ENCODE measurements at places on chromosomes 11 and 22.

- no peak for DNase-seq
Observed at GRCh38 chr11:58573451-58574104, 2.1 kb downstream of the LPXN start.

DNA sequence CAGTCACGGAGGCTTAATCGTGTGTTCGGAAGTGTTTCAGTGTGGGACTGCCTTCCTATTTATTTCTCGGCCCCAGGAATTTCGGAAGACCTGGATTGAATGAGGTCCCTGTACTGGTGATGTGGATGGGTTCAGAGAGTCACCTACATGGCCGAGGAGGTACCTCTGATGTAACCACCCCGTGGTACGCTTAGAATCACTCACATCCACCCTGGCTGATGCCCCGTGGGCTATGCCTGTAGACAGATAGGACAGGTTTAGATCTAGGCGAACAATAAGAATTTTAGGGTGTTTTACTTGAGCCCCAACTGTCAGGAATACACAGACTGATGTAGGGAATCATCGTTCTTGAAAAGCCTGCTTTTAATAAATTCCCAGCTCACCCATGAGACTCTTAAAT, 2.0 kb downstream of the MPPED1 start:
- DNase-seq, result no peak

DNA sequence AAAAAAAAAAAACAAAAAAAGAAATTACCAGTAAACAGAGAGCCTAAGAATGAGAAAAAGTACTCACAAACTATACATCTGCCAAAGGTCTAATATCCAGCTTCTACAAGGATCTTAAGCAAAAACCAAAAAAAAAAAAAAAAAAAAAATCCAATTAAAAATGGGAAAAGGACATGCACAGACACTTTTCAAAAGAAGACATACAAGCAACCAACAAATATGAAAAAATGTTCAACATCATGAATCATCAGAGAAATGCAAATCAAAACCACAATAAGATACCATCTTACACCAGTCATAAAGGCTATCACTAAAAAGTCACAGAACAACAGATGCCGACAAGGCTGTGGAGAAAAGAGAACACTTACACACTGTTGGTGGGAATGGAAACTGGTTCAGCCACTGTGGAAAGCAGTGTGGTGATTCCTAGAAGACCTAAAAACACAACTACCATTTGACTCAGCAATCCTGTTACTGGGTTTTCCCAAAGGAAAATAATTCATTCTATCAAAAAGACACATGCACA, 18.3 kb downstream of the MS4A6A start:
- no peak for DNase-seq

GRCh38 chr11:72363112-72363511, 71.2 kb downstream of the CLPB start:
- no peak for DNase-seq

DNA sequence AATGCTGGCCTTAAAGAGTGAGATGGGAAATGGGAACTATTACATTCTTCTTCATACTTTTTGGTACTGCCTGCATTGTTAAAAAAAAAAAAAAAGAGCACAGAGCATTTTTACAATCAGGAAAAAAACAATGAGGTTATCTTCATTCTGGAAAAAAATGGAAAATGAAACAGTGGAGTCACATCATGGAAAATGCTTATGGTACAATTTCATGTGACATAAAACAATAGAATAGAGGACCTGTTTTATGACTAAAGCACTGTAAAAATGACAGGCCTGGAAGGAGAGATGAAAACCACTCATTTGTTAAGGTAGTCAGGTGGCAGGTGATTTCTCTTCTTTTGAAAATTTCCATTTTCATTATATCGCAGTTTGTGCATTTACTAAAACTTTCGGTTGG, 75.0 kb downstream of the TIMP3 start:
- DNase-seq, result no peak

DNA sequence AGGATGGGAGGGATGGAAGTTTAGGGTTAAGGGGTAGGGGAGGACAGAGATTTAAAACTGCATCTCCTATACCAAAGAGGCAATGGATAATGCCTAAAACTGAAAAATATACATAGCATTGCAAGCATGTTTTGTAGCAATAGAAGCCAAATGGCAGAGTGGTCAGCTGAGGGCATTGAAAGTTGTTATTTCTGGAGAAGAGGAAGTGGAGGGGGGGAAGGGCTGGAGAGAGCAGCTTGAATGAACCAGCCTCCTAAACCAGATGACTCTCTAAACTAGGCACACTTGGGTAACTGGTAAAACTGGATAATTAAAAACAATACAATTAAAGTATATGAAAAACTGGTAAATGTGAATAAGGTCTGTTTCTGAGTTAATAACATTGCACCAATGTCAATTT, 70.3 kb upstream of the TP53I11 start:
- DNase-seq, result no peak

GRCh38 chr22:25196326-25196725, 3.3 kb upstream of the CRYBB3 start:
- no peak for DNase-seq

GRCh38 chr11:43788421-43788820, 92.2 kb upstream of the ALKBH3 start:
- no peak for DNase-seq

- no peak for DNase-seq
Observed at GRCh38 chr22:30444632-30445437, 19.3 kb downstream of the MTFP1 start.

GRCh38 chr11:47143322-47143721, 33.4 kb downstream of the ARFGAP2 start:
- peak; percentile 70 for DNase-seq

DNA sequence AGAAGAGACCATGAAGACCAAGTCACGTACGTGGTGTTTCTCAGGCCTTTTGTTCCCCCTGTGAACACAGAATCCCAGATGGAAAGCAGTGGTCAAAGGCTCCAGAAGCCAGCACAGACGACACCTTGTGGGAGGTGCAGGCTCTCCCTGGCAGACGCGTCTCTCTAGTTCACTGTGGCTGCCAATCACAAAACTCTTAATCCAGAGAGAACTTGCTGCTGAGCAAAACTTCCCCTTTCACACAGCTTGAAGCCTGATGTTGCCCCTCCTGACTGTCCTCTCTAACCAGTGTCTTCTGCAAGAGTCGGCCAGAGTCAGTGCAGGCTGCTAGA, 67.1 kb downstream of the PIWIL3 start:
- no peak for DNase-seq

GRCh38 chr11:31641477-31642062, 132.0 kb downstream of the ELP4 start:
- no peak for DNase-seq

DNA sequence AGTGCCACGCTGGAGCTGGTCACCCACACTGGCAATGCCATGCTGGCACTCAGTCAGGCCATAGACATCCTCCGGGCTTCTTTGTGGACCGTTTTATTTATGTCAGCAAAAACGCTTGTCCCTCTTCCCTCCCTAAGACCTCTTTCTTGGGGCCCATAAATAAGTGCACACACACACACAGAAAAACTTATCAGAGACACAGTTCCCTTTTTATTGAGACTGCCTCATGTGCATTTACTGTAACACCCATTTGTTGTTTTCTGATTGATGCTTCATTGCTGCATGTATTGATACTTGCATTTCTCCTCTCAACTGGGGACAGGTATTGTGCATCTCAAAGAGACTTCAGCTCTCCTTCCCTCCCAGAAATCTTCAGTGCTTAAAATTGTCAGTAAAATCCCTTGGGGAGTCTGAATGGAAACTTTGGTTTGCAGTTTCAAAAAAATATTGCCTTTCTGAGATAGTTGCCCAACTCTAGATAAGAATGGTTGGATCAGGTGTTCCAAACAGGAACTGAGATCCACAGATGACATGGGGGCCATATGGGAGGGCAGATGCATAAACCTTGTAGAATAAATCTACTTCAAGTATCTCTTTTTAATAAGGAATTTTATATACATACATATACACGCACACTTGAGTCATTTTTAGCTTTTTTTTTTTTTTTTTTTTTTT, 50.9 kb downstream of the PPP2R1B start:
- no peak for DNase-seq
